ENCODE measurements at places on chromosomes 3 and 15.
A peak's percentile ranks its signal among the peaks of the same experiment; 100 is the strongest.

DNA sequence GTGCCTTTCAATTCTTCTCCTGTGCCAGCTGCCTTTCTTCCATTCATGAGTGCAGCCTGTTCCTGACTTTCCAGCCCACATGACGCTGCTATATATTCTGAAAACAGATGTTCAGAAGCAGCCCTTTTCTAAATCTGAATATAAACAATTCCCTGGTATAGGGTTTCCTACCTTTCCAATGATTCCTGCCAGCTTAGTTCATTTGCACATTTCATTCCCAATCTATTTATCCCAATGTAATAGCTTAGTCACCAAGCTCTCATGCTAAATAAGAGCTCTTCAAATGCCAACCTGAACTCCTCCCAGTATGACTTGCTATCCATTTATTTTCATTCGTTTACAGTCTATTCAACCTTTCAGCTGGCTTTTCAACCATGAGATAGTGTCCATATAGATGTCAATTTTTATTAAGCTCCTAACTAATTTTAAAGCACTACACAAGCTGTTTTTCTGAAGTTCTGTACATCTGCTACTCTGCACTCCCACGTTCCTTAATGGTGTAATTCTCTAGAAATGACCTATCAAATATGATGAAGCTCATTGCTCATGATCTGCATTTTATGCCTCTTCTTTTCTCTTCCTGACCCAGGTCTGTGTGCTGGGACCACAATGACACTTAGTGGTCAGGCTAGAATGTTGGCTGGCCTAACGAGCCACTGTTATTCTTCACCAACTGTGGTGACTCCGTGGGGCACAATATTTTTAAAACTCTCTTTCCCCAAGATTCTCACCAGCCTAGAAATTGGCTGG lies 605.0 kb upstream of the TBL1XR1 start:
- DNase-seq, result no peak
- H3K4me1 ChIP-seq, result no peaks in the 10 kb centered on the region
- H3K4me3 ChIP-seq, result no peak overlapping the region
- H3K27me3 ChIP-seq, result no peaks in the 10 kb centered on the region
- H3K36me3 ChIP-seq, result no peaks in the 10 kb centered on the region
- H3K27ac ChIP-seq, result no peak overlapping the region

DNA sequence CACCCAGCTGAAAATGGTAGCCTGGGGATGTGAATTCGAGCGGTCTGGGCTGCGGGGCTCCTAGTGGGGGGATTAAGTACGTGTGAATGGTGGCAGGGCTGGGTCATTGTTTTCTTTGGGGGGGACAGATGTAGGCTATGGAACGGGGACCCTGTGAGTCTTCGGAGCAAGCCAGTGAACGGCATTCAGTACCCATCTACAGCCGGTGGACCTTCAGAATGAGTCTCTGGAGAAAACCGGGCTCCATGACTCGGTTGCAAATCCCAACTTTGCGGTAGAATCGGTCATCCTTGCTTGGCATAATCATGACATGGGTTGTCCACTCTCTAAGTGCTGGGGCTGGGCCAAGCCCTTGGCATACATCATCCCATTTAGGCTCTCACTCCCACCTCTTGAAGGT lies 7.2 kb upstream of the EOMES start:
- no peaks in the 10 kb centered on the region for H3K4me1 ChIP-seq
- H3K4me3 ChIP-seq, result no peak overlapping the region
- no peak for DNase-seq
- H3K27ac ChIP-seq, result no peak overlapping the region

DNA sequence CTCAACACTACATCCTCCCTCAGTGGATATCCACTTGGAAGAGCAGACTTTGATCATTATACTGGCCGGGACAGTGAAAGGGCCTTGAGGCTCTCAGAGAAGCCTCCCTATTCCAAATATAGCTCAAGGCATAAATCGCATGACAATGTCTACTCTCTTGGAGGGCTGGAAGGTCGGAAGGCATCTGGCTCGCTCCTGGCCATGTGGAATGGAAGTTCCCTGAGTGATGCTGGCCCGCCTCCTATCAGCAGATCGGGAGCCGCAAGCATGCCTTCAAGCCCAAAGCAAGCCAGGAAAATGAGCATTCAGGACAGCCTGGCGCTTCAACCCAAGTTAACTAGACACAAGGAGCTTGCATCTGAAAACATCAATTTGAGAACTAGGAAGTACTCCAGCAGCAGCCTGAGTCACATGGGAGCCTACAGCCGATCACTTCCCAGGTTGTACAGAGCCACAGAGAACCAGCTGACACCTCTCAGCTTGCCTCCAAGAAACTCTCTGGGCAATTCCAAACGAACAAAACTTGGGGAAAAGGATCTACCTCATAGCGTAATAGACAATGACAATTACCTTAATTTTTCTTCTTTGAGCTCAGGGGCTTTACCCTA lies 25.4 kb downstream of the PHLDB2 start:
- H3K4me3 ChIP-seq, result no peak overlapping the region
- H3K36me3 ChIP-seq, result no peaks in the 10 kb centered on the region
- no peaks in the 10 kb centered on the region for H3K4me1 ChIP-seq
- H3K27ac ChIP-seq, result no peak overlapping the region
- no peaks in the 10 kb centered on the region for H3K27me3 ChIP-seq

DNA sequence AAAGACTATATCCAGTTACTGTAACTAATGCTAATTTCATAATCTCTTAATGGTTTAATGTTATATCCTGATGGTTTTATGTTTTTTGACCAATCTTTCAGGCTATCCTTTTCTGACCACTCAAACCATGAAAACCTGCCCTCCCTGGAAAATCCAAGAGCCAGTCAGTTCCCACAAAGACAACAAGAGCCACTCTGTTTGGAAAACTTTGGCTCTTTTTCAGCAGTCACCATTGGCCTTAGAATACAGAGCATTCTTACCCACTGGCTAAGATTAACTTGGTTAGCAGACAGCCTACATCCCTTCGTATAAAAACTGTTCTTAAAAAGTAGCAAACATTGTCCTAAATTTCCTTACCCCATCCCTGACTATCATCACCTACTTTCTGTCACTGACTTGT lies 32.9 kb downstream of the ALCAM start:
- no peaks in the 10 kb centered on the region for H3K36me3 ChIP-seq
- H3K4me1 ChIP-seq, result no peaks in the 10 kb centered on the region
- H3K27ac ChIP-seq, result no peak overlapping the region
- no peaks in the 10 kb centered on the region for H3K27me3 ChIP-seq

DNA sequence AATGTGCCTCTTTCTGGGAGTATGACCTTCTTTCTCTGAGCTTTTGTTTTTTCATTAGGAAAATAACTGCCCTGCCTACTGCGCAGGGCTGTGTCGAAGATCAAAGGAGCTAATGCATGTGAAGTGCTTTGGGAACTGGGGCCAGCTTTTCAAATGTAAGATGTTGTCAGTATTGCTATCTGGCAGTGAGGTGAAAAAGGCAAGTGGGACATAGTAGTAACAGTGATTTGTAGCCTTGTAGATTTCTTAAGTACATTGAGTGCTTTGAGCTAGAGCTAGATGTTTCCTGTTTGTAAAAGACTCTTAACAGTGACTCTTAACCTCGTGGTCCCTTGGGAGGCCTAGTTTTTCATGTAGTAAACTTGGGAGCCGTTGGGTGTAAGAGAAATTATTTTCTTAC lies 126.5 kb downstream of the ECT2 start:
- no peak overlapping the region for H3K27ac ChIP-seq
- no peaks in the 10 kb centered on the region for H3K36me3 ChIP-seq
- no peak overlapping the region for H3K4me3 ChIP-seq
- no peak for DNase-seq
- H3K27me3 ChIP-seq, result no peaks in the 10 kb centered on the region

- no peaks in the 10 kb centered on the region for H3K27me3 ChIP-seq
- no peak overlapping the region for H3K27ac ChIP-seq
- peaks cover 21% of the 10 kb centered on the region for H3K36me3 ChIP-seq
- no peaks in the 10 kb centered on the region for H3K4me1 ChIP-seq
Observed at GRCh38 chr3:15050405-15051092, 14.6 kb downstream of the MRPS25 start.

- no peaks in the 10 kb centered on the region for H3K4me1 ChIP-seq
- no peaks in the 10 kb centered on the region for H3K27me3 ChIP-seq
- no peak overlapping the region for H3K4me3 ChIP-seq
- H3K27ac ChIP-seq, result no peak overlapping the region
- DNase-seq, result no peak
Observed at GRCh38 chr3:39420543-39420942, 14.0 kb downstream of the RPSA start.

DNA sequence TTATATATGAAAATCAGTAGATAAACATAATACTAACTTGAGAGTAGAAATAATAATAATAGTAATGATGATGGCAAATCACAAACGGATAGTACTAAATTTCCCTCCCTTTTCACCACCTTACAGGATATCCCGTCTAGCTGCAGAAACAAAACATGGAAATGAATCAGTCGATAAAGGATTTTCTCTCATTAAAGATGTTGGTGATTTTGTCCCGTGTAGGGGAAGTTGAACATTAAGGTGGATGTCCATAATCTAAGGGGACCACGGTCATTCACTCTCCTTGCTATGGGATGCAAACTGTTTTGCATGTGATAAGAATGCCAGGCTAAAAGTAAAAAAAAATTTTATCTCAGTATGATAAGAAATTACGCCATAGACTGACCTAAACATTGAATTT lies 1027.7 kb upstream of the NR2F2 start:
- H3K27me3 ChIP-seq, result no peaks in the 10 kb centered on the region
- H3K36me3 ChIP-seq, result no peaks in the 10 kb centered on the region
- DNase-seq, result no peak
- no peak overlapping the region for H3K4me3 ChIP-seq

DNA sequence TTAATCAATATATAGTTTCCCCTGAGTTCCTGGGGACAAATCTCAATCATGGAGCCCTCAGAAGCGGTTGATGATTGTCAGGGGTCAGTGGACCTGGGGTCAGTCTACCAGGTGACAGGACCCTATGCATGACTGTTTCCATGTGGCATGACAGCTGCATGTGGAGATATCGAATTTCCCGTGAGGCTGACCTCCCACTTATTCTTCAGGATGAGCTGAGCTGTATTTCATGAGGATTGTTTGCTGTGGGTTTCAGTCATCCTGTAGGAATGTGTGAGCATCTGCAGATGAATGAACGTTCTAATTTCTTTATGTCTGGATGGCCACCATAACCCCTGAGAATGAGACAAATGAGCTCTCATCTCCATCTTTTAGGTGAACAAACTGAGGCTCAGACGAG lies 93.0 kb upstream of the HES1 start:
- no peak overlapping the region for H3K4me3 ChIP-seq
- no peak for DNase-seq
- H3K36me3 ChIP-seq, result no peaks in the 10 kb centered on the region

- H3K4me3 ChIP-seq, result no peak overlapping the region
- H3K4me1 ChIP-seq, result no peaks in the 10 kb centered on the region
- no peaks in the 10 kb centered on the region for H3K27me3 ChIP-seq
- no peak overlapping the region for H3K27ac ChIP-seq
- no peak for DNase-seq
Observed at GRCh38 chr15:39946862-39947261, 12.9 kb downstream of the EIF2AK4 start.

DNA sequence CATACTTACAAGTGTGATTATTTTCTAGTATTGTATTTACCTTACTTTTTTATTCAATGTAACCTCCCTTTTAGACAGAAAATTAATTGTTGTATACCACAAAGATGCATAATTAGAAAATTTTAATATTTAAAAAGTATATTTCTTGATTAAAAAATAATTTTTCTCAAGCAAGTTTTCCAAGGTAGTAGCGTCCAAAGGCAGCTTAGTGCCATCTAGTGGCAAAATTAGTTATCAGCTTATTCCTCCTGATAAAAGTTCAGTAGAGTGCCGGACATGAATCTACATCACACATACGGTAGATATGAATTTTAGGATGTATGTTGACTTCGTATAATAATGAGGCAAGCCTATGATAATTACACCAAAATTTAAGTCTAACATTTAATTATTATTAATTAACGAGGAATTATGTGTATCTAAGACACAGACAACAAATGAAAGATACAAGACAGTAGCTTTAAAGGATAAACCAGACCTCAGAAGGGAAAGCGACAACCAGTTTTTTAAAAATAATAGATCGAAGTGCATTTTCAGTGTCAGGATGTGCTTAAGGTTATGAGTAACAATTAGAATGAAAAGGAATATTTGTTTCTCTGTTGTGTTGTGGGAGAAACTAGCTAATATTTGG lies 405.9 kb downstream of the ROBO1 start:
- no peak overlapping the region for H3K27ac ChIP-seq
- DNase-seq, result no peak
- H3K27me3 ChIP-seq, result no peaks in the 10 kb centered on the region

GRCh38 chr3:141386611-141387111 lies 18.4 kb downstream of the ZBTB38 start:
- H3K4me3 ChIP-seq, result no peak overlapping the region
- H3K4me1 ChIP-seq, result no peaks in the 10 kb centered on the region
- H3K27me3 ChIP-seq, result no peaks in the 10 kb centered on the region

GRCh38 chr15:63818191-63818590 lies 15.6 kb downstream of the HERC1 start:
- DNase-seq, result peak; percentile 30
- no peaks in the 10 kb centered on the region for H3K36me3 ChIP-seq
- no peak overlapping the region for H3K4me3 ChIP-seq
- H3K27me3 ChIP-seq, result no peaks in the 10 kb centered on the region
- no peak overlapping the region for H3K27ac ChIP-seq
- H3K4me1 ChIP-seq, result peaks cover 4% of the 10 kb centered on the region

DNA sequence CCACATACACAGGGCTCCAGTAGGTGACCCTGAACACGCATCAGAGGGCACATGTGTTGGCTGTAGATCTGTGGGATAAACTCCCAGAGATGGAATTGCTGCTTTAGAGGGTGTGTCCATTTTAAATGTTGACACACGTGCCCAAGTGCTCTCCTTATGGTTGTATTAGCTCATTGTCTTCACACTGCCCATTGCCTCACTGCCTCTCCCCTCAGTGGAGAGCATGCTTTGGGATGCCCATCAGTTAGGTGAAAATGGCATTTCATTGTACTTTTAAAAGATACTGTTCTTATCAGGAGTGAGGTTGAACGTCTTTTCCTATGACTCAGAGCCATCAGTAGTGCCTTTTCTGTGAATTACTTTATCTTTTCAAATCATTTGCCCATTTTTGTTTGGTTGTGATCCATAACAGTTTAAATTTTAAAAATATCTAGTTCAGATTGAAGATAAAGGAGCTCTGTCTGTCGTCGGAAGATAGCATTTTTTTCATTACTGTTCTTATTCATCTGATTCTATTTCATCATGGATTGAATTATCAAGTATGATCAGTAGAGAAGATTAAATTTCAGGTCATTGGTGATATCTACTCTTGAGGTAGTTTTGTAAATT lies 120.7 kb downstream of the CHDH start:
- DNase-seq, result no peak
- H3K27me3 ChIP-seq, result no peaks in the 10 kb centered on the region
- no peaks in the 10 kb centered on the region for H3K4me1 ChIP-seq
- no peak overlapping the region for H3K4me3 ChIP-seq
- no peaks in the 10 kb centered on the region for H3K36me3 ChIP-seq

DNA sequence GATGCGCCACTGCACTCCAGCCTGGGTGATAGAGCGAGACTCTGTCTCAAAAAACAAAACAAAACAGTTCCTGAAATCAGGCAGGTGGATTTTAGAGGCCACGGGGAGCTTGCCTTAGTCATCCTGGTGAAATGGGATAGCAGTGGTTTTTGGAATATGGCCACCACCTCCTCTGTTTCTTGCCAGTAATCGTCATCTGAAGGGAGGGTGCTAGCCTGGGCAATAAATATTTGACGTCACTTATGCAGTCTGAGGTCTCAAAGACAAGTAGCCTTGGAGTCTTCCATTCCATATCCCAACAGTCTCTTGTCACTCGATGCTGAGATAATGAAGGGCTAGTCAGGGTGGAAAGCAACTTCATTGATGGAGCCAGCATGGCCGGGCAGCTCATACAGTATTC lies 55.2 kb downstream of the KCNAB1 start:
- no peaks in the 10 kb centered on the region for H3K36me3 ChIP-seq
- no peak for DNase-seq
- H3K4me1 ChIP-seq, result no peaks in the 10 kb centered on the region
- no peak overlapping the region for H3K4me3 ChIP-seq
- no peaks in the 10 kb centered on the region for H3K27me3 ChIP-seq
- no peak overlapping the region for H3K27ac ChIP-seq
